ENCODE measurements at places on chromosomes 16 and 17. TPM values are rescaled to one million over a fixed set of nuclear protein-coding genes. Genes with fewer than 3 reads are reported as not detected.
A peak's percentile ranks its signal among the peaks of the same experiment; 100 is the strongest.

GRCh38 chr16:88809676-88810165, 2.0 kb downstream of the APRT start:
- DNase-seq, result no peak

The KRT31 gene
- polyA plus RNA-seq, result not detected

DNA sequence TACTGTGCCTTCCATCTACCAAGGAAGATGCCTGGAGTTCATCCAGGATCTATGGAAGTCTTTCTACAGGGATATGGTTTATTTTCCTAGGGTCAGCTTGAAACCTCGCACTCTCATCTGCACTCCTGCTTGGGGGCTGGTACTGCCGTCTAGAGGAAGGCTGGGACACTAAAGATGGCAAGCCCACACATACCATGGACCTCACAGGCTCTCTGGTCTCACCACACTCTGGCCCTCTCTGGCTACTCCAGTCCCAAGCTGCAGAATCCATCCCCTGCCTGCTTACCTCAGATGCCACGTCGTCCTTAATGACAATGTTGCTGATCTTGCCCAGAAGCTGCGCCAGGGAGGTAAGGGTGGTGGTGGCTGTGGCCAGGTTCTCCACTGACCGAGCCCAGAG, 2.1 kb upstream of the UNC119 start:
- no peak for DNase-seq

- DNase-seq, result peak; percentile 45
Measured at GRCh38 chr17:19238167-19238505, 970 bp downstream of the EPN2 start.

Measured in adrenal gland (tissue), 19 donors.